Stimulated activated naive B cell treated with anti-CD40 and anti-IgM and Interleukin-4, amounts not matched to agents 10 μg/mL and 1 μg/mL and 100 μg/mL, for 72 hours (primary cell): ENCODE measurements at places on chromosomes 7 and 10.

- DNase-seq = no peak
Measured at GRCh38 chr10:22816298-22816653, 101.9 kb upstream of the PIP4K2A start.

- DNase-seq = peak; percentile 19
Measured at GRCh38 chr7:105309235-105310169, 79.2 kb downstream of the SRPK2 start.

DNA sequence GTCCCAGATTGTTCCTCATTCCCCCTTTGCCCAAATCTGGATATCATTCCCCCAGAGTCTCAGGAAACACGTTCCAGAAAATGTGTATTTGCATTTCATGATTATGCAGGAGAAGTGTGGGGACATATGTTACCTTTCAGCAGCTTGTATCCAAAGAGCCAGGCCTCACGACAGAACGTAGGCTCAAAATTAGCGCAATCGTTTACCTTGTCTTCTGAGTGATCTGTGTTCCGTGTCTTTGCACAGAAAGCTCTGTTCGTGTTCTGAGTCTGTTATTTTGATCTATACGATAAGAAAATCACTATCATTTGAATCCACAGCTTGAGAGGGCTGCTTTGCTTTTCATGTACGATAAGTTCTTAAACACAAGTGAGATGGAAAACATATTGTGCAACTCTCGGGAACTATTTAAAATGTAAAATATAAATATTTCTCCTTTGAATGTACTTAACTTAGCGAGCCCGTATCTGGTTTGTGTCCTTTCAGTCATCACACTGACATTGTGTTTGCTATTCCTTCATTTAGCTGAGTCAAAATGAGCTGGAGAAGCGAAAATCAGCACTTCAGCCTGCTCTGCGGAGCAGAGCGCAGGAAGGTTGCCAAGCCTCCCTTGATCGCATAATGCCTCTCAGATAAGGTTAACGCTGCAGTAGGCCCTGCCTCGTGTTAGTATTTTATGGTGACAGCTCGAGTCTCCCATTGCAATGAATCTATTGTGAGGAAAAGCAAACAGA lies 80.2 kb upstream of the CACNB2 start:
- no peak for DNase-seq

- no peak for DNase-seq
Measured at GRCh38 chr7:133888061-133888930, 238.8 kb upstream of the LRGUK start.

GRCh38 chr7:46150202-46150601 lies 229.1 kb upstream of the IGFBP3 start:
- no peak for DNase-seq

DNA sequence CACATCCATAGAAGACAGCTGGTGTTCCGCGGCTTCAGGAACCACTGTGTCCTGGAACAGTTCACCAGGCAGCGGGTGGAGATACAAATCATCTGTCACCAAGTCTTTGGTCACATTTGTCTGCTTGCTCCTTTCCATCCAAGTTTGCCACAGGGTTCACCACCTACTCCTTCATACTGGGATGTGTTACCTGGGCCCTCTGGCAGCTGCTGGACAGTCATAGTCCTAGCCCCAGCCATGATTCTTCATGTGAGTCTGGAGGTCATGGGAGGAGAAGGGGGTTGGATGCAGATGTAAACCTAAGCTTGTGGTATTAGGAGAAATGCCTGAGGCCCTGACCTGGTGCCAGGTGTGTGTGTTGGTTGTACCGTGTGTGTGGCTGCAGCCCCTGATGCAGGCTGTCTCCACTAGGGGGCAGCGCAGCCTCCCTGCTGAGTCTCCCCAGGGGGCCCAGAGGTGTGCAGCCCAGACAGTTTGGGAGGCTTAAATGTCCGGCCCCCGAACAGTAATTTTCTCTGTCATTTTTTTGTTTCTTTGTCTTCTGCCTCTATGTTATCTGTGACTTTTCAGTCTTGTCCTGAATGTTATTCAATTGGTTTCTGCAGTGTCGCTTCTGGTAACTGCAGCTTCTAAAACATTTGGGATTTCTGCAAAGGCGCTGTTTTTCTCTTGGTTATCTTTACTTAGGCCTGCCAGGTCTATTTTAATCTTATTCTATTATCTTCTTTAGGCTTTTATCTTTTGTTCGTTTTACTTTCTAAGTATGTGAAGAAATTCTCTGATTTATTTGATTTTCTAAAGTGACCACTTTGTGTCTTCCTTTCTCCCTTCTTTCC lies 14.8 kb downstream of the NPS start:
- no peak for DNase-seq

DNA sequence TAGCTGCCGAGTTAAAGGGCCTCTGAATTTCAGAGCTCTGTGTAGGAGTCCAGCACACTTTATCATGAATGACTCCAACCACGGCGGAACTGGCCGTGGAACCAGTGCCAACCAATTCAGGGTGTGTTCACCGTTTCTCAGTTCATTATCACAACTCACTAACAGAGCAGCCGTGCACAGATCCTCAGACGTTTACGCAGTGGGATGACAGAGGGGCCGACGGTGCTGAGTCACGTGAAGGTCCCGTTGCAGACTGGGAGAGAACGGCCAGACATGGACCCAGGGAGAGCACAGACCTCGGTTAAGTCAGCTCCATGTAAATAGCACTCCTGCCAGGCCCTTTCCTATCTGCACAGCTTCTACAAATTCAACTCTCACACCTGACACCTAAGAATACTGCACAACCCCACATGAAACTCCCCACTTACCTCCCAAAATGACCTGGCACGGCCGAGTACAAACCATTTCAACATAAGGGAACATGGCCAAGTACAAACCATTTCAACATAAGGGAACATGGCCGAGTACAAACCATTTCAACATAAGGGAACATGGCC lies 95.5 kb downstream of the DIP2C start:
- DNase-seq = no peak

- DNase-seq = no peak
Measured at GRCh38 chr10:126972635-126973414, 67.6 kb downstream of the DOCK1 start.

- DNase-seq = no peak
Measured at GRCh38 chr10:3236644-3237404, 64.2 kb upstream of the PITRM1 start.

DNA sequence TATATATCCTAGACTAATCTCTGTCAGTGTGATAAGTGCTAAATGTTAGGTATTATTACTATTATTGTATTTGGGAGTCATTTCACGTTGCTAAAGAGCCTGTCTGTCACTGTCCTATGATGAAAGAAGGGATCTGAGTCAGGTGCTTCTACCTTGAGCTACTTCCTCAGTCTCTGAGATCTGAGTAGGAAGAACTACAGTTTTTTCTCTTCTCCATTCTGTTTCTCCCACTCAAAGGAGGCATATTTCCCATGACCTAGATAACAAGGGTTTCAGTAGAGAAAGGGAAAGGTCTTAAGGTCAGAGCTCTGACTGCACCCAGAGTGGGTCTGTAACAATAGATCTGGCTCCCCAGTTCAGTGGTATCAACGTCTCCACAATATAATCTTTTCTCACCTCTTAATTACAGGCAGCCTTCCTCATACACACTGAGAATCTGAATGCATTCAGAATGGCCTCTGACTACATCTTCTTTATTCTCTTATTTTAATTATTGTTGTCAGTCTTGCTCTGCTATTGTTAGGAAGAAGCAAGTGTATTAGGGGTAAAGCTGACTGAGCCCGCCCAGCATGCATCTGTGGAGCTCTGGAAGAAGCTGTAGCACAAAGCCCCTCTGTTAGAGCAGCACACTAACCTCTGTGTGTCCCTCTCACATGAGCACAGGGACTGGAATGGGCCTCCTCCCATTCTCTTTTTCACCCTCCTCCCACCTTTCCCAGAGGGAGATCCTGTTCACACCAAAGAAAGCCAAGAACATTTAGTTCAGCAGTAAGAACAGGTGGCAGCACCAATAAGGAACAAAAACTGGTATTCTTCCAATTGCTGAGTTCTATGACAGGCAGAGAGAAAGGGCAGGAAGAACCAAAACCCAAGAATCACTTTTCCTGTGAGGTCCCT lies 38.1 kb downstream of the USP54 start:
- no peak for DNase-seq

- DNase-seq = peak; percentile 51
Measured at GRCh38 chr10:124697837-124698544, 46.2 kb downstream of the FAM53B start.

DNA sequence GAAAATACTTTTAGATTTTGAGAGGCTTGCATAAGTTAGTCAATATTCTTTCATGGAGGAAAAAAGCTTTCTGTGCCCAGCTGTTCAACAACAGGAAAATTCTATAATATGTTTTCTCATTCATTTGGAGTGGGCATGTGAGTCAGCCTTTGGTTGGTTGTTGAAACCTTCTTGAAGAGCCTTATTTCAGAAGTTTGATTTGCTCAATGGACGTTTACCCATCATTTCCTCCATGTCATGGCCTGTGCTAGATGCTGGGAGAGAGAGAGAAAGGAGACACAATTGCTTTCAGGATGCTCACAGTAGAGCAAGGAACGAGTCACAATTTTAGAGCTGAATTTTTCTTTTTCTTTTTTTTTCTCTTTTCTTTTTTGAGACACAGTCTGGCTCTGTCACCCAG lies 181.7 kb downstream of the PRKCQ start:
- DNase-seq = no peak

GRCh38 chr10:33556620-33557019 lies 222.2 kb upstream of the NRP1 start:
- DNase-seq = no peak

GRCh38 chr10:32259551-32259950 lies 87.4 kb downstream of the EPC1 start:
- DNase-seq = no peak

DNA sequence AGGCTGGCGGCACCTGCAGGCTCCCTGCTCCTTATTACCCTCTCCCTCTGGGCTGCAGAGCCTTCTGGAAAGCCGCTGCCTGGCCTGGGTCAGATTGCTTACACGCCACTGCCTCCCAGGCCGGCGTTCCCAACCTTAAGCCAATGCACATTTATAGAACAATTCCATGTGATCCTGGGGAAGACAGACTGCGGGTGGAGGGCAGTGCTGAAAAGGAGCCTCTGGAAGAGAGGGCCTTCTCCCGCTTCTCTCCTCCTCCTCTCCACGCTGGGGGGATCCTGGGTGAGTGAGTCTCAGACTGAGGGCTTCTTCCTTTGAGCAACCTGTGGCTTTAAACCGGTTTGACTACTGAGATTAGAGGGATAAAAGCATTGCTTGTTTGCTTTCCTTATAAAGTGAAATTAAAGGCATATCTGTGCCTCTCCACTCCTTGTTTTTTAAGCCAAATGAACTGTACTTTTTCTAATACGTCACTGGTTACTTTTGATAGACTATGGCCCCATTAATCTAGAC lies 5.5 kb downstream of the TACC2 start:
- DNase-seq = no peak

- DNase-seq = no peak
Measured at GRCh38 chr10:46235705-46236545, 50.9 kb upstream of the ANTXRL start.

DNA sequence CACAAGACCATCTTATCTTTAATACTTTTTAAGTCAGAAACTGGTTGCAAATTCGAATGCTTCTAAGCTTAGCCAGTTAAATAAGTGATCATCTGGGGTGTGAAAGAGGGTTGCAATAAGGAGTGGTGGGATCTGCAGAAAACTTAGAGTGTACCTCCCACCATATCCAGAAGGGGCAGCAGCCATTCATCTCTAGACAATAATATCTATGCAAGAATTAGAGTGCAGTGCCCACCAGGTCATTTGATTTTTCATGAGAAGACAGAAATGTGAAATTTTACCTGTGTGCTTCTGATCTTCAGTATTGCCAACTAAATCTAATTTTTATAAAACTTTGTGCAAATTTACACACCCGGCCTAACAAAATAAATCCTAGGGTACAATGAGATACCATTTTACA lies 127.2 kb upstream of the SP4 start:
- no peak for DNase-seq
